ENCODE measurements at places on chromosomes 12 and 14.

DNA sequence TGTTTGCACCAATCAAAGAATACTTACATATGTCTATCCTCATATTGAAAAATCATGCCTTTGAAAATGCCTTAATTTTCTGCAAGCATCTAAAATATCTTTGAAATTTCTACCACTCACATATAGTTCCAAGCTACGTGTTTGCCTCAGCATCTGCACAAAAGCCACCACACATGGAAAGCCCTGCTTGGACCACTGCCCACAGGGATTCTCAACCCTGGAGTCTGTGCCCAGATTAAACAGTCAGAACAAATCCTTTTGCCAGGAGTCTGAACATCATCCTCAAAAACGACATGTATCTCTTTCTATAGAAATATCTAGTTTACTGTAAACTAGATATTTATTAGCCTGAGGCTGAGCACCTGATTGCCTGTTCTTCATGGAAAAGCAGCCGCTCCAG lies 32.6 kb downstream of the ARMH4 start:
- no peak for DNase-seq

DNA sequence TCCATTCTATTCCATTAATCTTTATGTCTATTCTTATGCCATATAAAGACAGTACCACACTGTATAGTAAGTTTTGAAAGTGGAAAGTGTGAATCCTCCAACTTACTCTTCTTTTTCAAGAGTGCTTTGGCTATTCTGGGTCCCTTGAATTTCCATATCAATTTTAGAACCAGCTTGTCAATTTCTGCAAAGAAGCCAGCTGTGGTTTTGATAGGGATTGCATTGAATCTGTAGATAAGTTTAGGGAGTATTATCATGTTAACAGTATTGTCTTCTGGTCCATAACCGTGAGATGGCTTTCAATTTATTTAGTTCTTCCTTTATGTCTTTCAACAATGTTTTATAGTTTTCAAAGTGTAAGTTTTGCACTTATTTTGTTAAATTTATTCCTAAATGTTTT lies 34.2 kb upstream of the GCH1 start:
- no peak for DNase-seq

GRCh38 chr12:85006206-85006605 lies 29.9 kb downstream of the TSPAN19 start:
- DNase-seq = no peak

- DNase-seq = no peak
Measured at GRCh38 chr14:96564389-96564788, 62.2 kb downstream of the PAPOLA start.

- no peak for DNase-seq
Measured at GRCh38 chr14:90116444-90116843, 54.6 kb downstream of the KCNK13 start.

- no peak for DNase-seq
Measured at GRCh38 chr14:71933001-71933587, 865 bp downstream of the RGS6 start.

DNA sequence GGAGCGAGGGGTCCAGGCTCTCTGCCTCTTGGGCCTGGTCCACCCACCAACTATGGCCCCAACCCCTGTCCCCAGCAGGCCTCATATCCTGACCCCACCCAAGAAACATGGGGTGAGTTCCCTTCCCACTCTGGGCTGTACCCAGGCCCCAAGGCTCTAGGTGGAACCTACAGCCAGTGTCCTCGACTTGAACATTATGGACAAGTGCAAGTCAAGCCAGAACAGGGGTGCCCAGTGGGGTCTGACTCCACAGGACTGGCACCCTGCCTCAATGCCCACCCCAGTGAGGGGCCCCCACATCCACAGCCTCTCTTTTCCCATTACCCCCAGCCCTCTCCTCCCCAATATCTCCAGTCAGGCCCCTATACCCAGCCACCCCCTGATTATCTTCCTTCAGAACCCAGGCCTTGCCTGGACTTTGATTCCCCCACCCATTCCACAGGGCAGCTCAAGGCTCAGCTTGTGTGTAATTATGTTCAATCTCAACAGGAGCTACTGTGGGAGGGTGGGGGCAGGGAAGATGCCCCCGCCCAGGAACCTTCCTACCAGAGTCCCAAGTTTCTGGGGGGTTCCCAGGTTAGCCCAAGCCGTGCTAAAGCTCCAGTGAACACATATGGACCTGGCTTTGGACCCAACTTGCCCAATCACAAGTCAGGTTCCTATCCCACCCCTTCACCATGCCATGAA lies 8.6 kb downstream of the ARHGAP9 start:
- DNase-seq = no peak

DNA sequence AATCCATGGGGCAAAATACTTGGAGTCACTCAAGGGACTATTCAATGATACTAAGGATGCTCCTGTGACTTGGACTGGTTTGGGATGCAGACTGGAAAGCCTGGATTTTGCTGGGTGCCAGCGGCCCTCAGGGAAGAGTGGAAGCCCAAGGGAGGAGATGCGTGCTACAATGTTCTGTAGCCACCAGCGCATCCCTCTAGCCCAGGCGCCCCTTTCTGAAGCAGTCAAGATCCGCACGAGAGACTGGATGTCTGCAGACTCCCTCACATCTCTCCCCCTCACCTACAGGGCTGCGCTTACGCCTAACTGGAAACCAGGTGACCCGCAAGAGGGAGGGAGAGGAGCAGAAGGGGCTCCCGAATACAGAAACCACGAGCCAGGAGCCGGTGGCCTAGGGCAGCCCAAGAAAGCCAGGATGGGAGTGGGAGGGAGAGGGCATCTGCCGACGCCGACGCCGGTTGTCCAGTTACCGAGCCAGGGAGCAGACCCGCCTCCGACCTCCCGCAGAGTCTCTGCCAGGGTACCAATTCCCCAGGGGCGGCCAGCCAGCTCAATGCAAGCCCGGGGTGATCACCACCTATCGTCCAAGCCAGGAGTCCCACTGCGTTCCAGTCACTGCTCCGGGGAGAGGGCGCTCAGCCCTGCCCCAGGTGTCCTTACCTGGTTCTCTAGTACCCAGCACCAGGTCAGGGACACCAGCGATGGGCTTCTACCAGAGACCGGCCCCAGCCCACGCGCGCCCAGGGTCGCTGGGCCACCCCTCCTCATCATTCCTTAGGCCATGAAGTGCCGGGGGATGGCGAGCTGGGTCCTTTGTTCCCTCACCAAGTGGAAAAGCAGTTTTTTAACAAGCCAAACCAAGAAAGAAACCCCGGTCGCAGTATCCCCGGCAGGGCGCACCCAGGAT lies 1.2 kb downstream of the NTN4 start:
- no peak for DNase-seq

DNA sequence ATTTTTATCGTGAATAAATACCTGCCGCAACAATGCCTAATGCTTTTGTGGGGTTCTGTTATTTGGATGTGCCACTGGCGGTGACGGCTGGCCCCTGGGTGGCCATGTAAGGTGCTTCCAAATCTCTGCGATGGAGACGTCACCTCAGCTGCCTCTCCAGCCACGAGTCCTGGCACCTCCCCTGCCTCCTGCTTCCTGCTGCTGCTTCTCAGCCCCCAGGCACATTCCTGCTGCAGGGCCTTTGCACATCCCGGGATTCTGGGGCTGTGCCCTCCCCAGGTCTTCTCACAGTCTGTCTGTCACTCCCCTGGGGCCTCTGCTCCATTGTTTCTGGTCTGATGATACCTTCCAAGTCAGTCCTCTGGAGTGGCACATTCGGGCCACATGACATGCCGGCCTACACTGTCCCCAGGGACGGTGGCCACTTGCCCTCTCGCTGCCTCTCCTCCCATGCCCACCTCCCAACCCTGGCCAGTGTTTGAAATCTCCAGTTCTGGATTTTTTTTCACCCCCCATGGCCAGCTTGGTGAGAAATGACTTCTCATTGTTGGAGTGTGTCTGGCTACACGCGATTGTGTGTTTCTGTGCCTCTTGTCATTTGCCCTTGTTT lies 151.8 kb downstream of the KIF26A start:
- no peak for DNase-seq

GRCh38 chr12:2347844-2348481 lies 295.2 kb downstream of the CACNA1C start:
- DNase-seq = no peak

GRCh38 chr12:62533087-62533754 lies 66.6 kb downstream of the MON2 start:
- no peak for DNase-seq

- no peak for DNase-seq
Measured at GRCh38 chr12:106021516-106021915, 117.2 kb downstream of the NUAK1 start.

- no peak for DNase-seq
Measured at GRCh38 chr12:3200814-3201233, 123.6 kb downstream of the TSPAN9 start.

GRCh38 chr12:117105902-117106301 lies 6.7 kb upstream of the TESC start:
- no peak for DNase-seq

DNA sequence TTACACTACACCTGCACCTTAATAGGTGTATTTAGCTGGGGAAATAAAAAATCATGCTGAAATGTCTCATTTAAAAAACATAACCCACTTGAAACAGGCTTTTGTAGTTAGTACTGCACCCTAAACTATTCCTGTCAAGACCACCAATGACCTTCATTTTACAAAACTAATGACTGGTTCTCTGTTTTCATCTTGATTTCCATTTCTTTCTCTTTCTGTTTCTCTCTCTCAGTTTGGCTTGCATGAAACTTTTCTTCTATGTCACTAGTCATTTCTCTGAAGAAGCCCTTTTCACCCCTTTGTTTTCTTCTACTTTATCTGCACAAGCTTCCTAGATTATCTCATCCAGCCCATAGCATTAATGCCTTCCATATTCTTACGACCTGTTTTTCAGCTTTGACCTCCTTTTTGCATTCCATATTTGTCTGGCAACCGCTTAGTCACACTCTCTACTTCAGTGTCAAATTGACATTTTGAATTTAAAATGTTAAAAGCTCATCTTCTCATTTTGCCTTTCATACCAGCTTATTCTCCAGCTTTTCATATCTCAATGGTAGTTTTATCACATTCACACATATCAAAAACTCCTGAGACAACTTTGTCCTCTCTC lies 32.7 kb upstream of the KLRF1 start:
- DNase-seq = no peak

DNA sequence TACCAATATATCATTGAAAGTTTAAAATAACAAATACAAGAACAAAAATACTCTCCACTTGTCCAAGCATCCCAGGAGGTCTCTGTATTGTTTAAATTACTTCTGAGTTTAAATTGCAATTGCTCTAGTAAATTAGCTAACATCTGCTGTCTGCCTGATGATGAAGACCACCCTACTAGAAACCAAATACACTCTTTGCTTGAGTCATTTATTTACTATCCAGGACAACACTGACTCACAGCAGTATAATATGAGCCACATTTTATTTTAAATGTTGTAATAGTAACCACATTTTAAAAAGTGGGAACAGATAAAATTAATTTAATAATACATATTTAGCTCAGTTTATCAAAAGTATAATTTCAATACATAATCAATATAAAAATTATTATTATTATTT lies 62.9 kb upstream of the EEA1 start:
- no peak for DNase-seq

DNA sequence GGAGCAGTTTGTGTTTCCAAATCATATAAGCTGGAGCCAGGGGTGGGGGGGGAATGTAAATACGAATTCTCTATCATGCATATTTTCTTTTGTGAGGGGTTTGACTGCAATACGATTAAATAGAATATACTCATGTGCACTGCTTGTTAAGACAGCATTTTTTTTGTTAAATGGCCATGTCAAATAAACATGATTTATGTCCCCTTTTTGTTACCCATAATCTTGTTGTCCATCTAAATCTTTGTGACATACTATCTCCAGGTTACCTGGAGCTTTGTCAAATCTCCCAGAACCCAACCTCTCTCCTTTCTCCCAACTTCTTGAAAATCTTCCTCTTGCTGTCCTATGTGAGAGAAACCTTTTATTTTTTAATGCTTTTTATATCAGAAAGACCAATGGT lies 233.1 kb downstream of the SLC25A21 start:
- DNase-seq = no peak

GRCh38 chr12:130351326-130351725 lies 13.6 kb downstream of the PIWIL1 start:
- DNase-seq = no peak

GRCh38 chr12:116053479-116054200 lies 223.9 kb downstream of the MED13L start:
- DNase-seq = no peak

GRCh38 chr12:105852496-105852895 lies 286.3 kb downstream of the NUAK1 start:
- DNase-seq = no peak

DNA sequence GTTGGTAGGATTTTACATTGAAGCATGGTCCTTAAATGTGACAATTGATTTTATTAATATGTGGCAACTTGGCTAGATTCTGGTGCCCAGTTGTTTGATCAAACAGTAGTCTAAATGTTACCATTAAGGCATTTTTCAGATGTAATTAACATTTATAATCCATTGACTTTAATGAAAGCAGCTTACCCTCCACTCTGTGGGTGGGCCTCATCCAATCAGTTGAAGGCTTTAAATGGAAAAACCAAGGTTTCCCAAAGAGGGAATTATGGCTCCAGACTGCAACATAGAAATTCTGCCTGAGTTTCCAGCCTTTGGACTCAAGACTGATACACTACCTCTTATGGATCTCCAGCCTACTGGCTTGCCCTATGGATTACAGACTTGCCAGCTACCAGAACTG lies 1153.2 kb downstream of the BCL11B start:
- DNase-seq = no peak

DNA sequence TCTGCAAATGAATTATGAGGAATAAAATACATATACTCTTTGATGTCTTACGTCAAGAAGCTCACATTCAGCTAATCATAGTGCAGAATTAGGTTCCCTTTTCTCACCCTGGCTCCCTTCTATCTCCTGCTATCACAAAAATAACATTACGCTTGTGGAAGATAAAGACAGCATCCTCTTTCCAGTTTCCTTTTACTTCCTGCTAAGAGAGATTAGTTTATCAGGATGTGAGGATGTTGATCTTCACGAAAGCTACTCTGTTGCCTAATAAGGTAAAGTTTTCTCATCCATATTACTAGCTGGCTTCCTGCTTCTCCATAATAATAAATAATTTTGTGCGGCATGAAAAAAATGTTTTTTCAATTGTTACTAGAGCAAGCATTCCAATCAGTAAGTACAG lies 217.7 kb upstream of the DCN start:
- no peak for DNase-seq

DNA sequence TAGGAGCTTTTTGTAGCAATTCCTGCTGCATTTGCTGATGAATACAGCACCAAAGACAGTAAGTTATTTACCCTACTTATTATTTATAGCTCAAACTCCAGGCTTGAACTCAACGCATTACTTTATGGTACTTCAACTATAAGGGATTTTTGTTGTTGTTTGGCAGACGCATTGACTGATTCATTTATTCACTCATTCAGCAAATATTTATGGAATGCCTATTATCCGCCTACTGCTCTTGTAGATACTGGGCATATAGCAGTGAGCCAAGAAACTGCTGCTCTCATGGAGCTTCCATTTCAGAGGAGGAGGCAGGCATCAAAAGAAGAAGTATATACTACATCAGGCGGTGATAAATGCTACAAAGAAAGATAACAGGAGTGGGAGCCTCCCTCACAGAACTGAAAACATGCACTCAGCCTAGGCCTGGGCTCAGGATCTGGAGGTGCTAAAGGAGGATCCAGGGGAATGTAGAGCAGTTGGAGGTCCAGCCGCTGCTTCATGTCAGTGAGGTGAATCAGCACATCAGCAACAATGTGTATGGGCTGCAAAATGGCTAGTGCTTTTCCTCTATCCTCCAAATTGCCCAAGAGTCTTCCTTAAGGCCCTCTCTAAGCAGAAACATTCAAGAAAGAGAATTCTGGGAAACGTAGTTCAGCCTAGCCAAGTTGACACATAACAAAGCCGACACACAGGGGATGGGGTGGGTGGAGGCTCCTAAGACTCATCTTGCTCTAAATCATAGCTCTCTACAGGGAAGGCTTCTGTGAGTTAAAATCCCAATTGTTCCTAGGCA lies 157.5 kb downstream of the NRXN3 start:
- DNase-seq = no peak

- DNase-seq = no peak
Measured at GRCh38 chr14:73763396-73763795, 49.2 kb upstream of the PNMA1 start.
